Lower lobe of right lung (tissue), 2 donors: ENCODE measurements at places on chromosomes 1 and 21. TPM values are rescaled to one million over a fixed set of nuclear protein-coding genes. Genes with fewer than 3 reads are reported as not detected.

GRCh38 chr1:185670187-185670627 lies 64.0 kb upstream of the HMCN1 start:
- no peaks in the 10 kb centered on the region for H3K36me3 ChIP-seq
- no peak for DNase-seq
- no peaks in the 10 kb centered on the region for H3K27me3 ChIP-seq
- no peak overlapping the region for H3K4me3 ChIP-seq

- no peaks in the 10 kb centered on the region for H3K4me1 ChIP-seq
- H3K27ac ChIP-seq = no peak overlapping the region
- H3K27me3 ChIP-seq = no peaks in the 10 kb centered on the region
- no peaks in the 10 kb centered on the region for H3K36me3 ChIP-seq
Observed at GRCh38 chr1:39981945-39982344, 27.0 kb downstream of the MFSD2A start.

The TCHH gene
- 0.15 TPM for total RNA-seq

GRCh38 chr1:118334506-118334905 lies 149.5 kb upstream of the SPAG17 start:
- H3K4me3 ChIP-seq = no peak overlapping the region
- no peaks in the 10 kb centered on the region for H3K27me3 ChIP-seq
- DNase-seq = no peak
- H3K4me1 ChIP-seq = no peaks in the 10 kb centered on the region
- no peaks in the 10 kb centered on the region for H3K36me3 ChIP-seq

DNA sequence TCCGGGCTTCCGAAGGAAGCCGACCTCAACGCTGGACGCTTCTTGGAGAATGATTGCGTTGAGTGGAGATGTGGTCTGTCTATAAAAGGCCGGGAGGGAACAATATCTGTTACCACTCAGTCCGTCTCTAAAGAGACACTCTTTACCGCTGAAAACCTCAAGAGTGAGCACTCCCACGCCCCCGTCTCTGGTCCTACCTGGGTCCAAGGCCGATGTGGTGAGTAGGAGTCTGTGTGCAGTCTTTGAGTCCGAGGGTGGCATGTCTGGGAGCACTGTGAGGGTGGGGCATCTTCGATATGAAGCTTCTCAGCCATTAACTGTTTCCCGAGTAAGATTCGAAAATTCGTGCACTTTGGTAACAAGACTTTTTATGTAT lies 576 bp downstream of the ZFP69 start:
- no peaks in the 10 kb centered on the region for H3K27me3 ChIP-seq
- peak overlapping the region; percentile 93 for H3K4me3 ChIP-seq
- no peaks in the 10 kb centered on the region for H3K36me3 ChIP-seq
- peak overlapping the region; percentile 77 for H3K27ac ChIP-seq

The FCRL5 gene
- 1.2 TPM for total RNA-seq

The CHML gene
- total RNA-seq = 14.5 TPM

- H3K27me3 ChIP-seq = peaks cover 8% of the 10 kb centered on the region
- no peaks in the 10 kb centered on the region for H3K36me3 ChIP-seq
- H3K4me1 ChIP-seq = peaks cover 21% of the 10 kb centered on the region
- no peak overlapping the region for H3K27ac ChIP-seq
Observed at GRCh38 chr1:20187813-20188454, 1.6 kb upstream of the PLA2G2C start.
